ENCODE measurements at places on chromosomes 11 and 22.

DNA sequence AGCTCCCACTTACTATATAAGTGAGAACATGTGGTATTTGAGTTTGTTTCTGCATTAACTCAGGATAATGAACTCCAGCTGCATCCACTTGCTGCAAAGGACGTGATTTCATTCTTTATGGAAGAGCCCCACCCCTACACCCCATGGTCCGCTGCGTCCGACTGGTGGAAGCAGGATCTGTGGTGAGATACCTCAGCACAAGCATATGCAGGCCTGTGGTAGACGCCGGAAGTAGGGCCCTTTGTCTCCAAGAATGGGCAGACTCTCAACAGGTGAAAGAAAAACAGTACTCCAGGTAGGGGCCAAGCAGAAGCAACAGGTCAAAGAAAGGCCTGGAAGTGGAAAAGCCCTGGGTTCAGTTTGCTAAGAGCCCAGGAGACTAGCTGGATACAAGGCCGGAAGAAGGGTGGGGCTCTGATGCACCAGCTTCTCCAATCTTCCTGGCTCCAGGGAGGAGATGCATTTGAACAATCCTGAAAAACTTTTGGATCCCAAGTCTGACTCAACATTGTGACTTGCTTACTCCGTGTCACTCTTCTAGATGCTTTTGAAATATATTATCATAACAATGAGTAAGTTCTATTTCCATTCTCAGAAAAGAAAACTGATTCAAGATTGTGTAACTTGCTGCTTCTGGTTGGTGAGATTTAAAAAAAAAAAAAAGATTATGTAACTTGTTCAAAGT, 30.4 kb downstream of the NEAT1 start:
- H3K27ac ChIP-seq: no peak overlapping the region
- no peak overlapping the region for H3K4me3 ChIP-seq
- no peaks in the 10 kb centered on the region for H3K27me3 ChIP-seq
- DNase-seq: no peak
- H3K36me3 ChIP-seq: no peaks in the 10 kb centered on the region

- no peaks in the 10 kb centered on the region for H3K27me3 ChIP-seq
- H3K4me3 ChIP-seq: no peak overlapping the region
- no peak overlapping the region for H3K27ac ChIP-seq
Observed at GRCh38 chr22:24357547-24357946, 69.9 kb upstream of the ADORA2A start.

GRCh38 chr22:49349181-49349835, 478.4 kb downstream of the BRD1 start:
- H3K27ac ChIP-seq: no peak overlapping the region
- DNase-seq: no peak
- no peaks in the 10 kb centered on the region for H3K36me3 ChIP-seq
- no peak overlapping the region for H3K4me3 ChIP-seq

DNA sequence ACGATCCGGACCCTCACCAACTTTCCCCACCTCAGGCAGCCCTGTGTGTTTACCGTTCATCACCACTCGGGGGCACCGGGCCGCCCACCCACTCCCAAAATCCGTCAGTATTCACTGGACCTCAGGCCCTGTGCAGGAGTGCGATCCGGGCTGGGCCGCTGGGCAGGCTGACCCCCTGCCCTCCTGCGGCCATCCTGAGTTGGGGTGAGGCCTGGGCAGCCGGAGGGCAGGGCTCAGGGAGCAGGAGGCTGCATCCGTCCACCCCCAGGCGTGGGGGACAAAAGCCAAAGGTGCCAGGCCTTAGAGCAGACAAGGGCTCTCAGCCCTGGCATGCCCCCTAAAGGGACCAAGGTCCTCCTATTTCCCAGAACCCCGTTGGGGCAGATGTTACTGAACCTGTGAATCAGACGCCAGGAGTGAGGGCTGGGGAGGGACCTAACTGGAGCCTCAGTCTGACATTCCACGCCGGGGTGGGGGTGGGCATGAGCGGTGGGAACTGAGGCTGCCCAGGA, 16.8 kb upstream of the TMEM191C start:
- H3K36me3 ChIP-seq: no peaks in the 10 kb centered on the region
- H3K4me3 ChIP-seq: no peak overlapping the region
- H3K4me1 ChIP-seq: no peaks in the 10 kb centered on the region
- no peak overlapping the region for H3K27ac ChIP-seq
- no peaks in the 10 kb centered on the region for H3K27me3 ChIP-seq
- DNase-seq: no peak

DNA sequence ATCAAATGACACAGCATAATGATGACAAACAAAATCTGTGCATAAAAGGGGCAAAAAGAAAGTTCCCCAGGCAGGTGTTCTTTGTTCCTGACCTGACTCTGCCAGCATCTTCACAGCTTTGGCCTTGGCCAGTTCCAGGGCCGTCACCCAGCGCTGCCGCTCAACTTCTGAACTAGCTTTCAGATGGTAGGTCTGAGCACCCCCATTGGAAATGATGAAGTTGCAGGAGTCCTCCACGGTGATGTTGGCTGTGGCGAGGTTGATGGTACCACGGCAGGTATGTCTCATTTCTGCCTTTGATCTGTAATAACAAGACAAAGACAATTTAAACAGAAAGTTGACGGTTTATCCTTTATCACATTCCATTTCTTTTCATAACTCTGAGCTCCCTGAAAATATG, 5.3 kb downstream of the OSBP start:
- H3K36me3 ChIP-seq: peaks cover 30% of the 10 kb centered on the region
- peaks cover 45% of the 10 kb centered on the region for H3K4me1 ChIP-seq
- DNase-seq: peak; percentile 3
- H3K4me3 ChIP-seq: no peak overlapping the region
- H3K27me3 ChIP-seq: no peaks in the 10 kb centered on the region

GRCh38 chr11:46808799-46809431, 37.2 kb downstream of the CKAP5 start:
- no peaks in the 10 kb centered on the region for H3K27me3 ChIP-seq
- DNase-seq: no peak
- no peak overlapping the region for H3K4me3 ChIP-seq
- peaks cover 16% of the 10 kb centered on the region for H3K36me3 ChIP-seq
- no peak overlapping the region for H3K27ac ChIP-seq

DNA sequence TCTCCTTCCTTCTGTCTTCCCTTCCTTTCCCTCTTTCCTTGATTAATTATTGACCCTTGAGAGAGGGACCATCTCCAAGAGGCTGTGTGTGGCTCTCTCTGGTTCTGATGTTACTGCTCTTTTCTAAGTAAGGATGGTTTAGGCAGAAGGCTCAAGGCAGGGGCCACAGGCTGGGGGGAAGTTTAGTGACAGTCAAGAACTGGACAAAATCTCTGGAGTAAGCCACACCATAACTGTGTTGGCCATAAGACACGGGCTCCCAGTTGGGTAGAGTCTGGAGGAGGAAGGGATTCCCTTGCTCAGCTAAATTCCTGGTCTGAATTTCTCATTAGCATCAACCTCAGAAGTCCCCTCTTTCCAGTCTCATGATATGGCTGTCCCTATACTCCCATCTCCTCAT, 74.7 kb downstream of the BUD13 start:
- H3K27ac ChIP-seq: no peak overlapping the region
- no peak for DNase-seq
- H3K36me3 ChIP-seq: no peaks in the 10 kb centered on the region
- H3K27me3 ChIP-seq: peaks cover 2% of the 10 kb centered on the region
- H3K4me1 ChIP-seq: no peaks in the 10 kb centered on the region

Measured in activated naive CD8-positive, alpha-beta T cell treated with anti-CD3 and anti-CD28 coated beads for 36 hours (primary cell).